Activated naive CD4-positive, alpha-beta T cell treated with anti-CD3 and anti-CD28 coated beads for 36 hours (primary cell): ENCODE measurements at places on chromosomes 1 and 21. TPM values are rescaled to one million over a fixed set of nuclear protein-coding genes. Genes with fewer than 3 reads are reported as not detected.

DNA sequence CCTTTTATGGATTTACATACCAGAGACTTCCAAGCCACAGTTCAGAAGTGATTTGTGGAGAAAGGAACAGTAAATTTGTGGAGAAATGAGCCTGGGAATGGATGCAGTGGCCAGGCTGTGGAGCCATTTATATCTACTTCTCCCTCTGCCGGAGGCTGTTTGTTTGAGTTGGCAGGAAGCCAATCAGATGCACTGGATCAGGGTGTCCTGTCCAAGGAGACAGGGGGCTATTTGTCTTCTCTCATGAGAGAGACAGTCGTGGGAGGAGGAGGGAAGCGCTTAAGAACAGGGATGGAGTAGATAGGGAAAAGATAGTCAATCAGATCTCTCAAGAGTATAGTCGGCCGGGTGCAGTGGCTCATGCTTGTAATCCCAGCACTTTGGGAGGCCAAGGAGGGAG lies 2.8 kb upstream of the HAPLN2 start:
- H3K4me1 ChIP-seq: no peaks in the 10 kb centered on the region
- no peaks in the 10 kb centered on the region for H3K36me3 ChIP-seq
- no peak overlapping the region for H3K27ac ChIP-seq
- peaks cover 30% of the 10 kb centered on the region for H3K27me3 ChIP-seq
- no peak overlapping the region for H3K4me3 ChIP-seq

- peak within 1 kb of the TSS; percentile 88 for H3K4me3 ChIP-seq
- H3K4me1 ChIP-seq: peaks cover 87% of the 10 kb centered on the region
- peaks cover 64% of the 10 kb centered on the region for H3K36me3 ChIP-seq
- peak within 1 kb of the TSS; percentile 94 for H3K27ac ChIP-seq
These were observed at the start of gene SLAMF7 for GRCh38 chr1:160739098-160739511. SLAMF7 (plus strand) TSS chr1:160739247; CDS start chr1:160739302, 55 bp downstream.

- H3K27me3 ChIP-seq: peaks cover 5% of the 10 kb centered on the region
- H3K4me3 ChIP-seq: no peak overlapping the region
- no peak overlapping the region for H3K27ac ChIP-seq
- peaks cover 4% of the 10 kb centered on the region for H3K36me3 ChIP-seq
These were observed 3.6 kb downstream of the TENT5C start for GRCh38 chr1:117609471-117609911.

DNA sequence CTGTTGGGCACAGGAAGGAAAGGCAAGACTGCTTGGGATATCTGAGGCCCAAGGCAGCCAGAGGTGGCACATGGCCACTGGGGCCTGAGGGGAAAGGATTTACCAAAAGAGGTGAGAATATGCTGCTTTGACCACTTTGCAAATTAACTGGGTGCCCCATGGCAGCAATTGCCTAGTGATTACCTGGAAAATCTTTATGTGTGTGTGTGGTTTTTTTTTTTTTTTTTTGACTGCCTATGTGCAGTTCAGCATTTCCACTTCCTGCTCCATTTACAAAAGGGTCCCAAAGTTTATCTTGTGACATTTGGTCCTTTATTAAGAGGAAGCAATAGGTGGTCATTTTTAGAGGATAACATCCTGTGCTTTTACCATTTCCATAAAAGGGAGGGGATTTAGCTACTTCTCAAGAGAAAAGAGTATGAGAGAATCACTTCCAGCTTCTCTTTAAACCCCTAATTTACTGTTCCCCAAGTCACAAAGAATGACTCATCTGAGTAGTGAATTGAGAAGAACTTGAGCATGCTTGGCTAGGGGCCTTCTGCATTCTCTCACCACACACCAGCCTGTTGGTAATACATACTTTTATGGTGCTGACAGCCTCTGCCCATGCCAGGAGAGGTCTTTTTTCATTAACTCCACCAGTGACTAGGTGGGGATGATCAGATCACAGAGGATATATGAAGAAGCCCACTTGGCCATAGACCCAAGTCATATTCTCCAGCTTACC lies 52.1 kb downstream of the SYDE2 start:
- H3K4me3 ChIP-seq: no peak overlapping the region
- H3K36me3 ChIP-seq: peaks cover 1% of the 10 kb centered on the region
- H3K27ac ChIP-seq: no peak overlapping the region
- H3K27me3 ChIP-seq: no peaks in the 10 kb centered on the region
- DNase-seq: peak; percentile 51
- H3K4me1 ChIP-seq: peaks cover 19% of the 10 kb centered on the region

Gene CFAP74
- not detected for total RNA-seq

Gene C8B
- total RNA-seq: not detected

Gene NPPB
- not detected for total RNA-seq

DNA sequence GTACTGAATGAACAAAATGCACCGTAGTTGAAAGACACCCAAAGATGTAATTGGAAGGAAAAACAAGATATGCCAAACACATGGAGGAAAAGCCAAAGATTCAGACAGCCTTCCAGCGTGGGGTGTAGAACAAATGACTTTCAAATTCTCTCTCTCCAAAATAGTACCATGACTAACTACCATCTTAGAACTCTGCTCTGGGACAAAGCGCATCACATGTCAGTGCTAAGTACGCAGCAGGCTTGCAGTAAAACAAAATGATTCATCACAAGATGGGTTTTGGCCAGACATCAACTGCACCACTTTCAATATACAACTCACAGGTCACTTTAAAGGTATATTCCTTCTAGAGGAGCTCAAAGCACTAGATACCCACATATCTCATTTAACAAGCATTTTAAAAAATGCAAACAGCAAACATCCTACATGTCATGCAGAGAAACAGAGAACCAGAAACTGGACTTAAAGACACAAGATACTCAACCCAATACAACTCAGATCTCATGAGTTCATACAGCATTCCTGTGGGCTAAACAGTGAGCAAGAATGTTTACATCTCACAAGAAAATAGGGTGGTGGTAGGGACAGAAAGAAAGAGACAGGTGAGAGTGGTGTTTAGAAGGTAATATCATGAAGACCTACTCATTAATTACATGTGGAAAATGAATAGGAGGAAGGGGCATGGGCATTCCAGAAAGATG lies 75.7 kb downstream of the BCAR3 start:
- H3K4me3 ChIP-seq: no peak overlapping the region
- H3K27ac ChIP-seq: no peak overlapping the region
- H3K36me3 ChIP-seq: no peaks in the 10 kb centered on the region
- H3K4me1 ChIP-seq: peaks cover 25% of the 10 kb centered on the region

DNA sequence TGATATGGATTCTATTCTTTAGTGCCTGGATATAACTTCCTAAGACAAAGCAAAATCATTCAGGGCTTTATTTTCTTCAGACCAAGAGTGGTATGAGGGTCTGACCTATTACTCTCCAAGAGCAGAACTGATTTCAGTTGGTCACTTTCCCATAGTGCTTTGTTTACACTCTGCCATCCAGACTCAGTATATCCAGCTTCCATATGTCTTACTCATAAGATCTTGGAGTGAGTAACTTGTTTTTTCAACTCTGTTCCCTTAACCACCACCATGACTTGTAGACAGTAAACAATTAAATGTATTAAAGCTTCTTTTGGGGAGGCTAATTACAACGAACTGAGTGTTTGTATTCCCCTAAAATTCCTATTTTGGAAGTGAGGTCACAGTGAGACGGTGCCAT lies 83.4 kb downstream of the USP24 start:
- peaks cover 44% of the 10 kb centered on the region for H3K36me3 ChIP-seq
- H3K27ac ChIP-seq: no peak overlapping the region
- peaks cover 23% of the 10 kb centered on the region for H3K4me1 ChIP-seq
- no peaks in the 10 kb centered on the region for H3K27me3 ChIP-seq

Gene C1QTNF12
- total RNA-seq: 6.0 TPM

Gene OR2M3
- total RNA-seq: not detected

- H3K27me3 ChIP-seq: no peaks in the 10 kb centered on the region
- no peaks in the 10 kb centered on the region for H3K36me3 ChIP-seq
- no peak overlapping the region for H3K4me3 ChIP-seq
These were observed 82.9 kb downstream of the CENPF start for GRCh38 chr1:214685906-214686305.

DNA sequence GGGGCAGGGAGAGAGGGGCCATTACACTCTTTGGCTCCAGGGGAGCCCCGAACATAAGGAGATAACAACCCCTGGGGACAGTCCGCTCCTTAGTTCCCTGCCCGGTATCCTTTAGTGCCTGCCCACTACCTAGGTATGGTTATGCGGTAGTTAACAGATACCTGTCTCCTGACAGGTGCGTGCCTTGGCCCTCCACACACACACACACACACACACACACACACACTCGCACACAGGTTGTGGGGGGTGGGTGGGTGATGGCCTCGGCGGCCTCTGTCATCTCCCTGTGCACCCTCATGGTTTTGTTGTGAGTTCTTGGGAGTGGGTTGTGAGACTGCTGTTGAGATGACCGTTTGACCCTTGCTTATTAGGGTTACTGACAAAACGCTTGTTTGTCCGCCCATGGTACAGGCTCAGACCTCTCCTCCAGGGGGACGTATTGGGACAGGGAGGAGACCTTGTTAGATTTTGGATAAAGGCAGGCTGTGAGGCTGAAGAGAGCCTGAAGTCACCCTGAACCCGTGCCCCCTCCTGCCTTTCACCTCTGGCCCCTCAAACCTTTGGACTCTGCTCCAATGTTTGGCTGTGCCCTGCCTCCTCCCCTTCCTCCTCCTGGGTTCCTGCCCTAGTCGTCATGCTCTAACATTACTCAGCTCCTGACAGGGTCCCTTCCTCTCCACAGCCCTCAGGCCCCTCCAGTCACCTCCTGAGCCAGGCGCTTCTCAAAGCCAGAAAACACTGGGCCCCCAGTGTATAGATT lies 979 bp downstream of the RASSF5 start:
- peaks cover 43% of the 10 kb centered on the region for H3K4me1 ChIP-seq
- peak overlapping the region; percentile 69 for H3K4me3 ChIP-seq
- DNase-seq: no peak
- no peak overlapping the region for H3K27ac ChIP-seq

DNA sequence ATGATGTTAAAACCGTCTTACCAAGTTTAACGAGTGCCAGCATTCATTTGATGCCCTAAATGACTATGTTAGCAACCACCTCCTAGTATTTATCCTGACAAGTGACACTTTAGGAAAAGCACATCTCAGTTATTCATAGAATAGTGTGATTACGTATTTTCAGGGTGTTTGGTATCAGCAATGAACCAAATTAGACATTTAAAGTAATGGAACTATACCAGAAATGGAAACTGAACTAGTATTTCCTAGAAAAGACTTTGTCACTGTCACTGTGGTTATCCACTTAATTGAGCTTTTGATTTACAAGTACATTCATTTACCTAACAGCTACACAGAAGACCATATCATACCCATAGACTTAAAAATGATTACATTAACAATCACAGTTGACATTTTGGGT lies 3.6 kb upstream of the IL12RB2 start:
- peaks cover 23% of the 10 kb centered on the region for H3K4me1 ChIP-seq
- H3K27me3 ChIP-seq: no peaks in the 10 kb centered on the region
- H3K27ac ChIP-seq: peak overlapping the region; percentile 86
- H3K4me3 ChIP-seq: no peak overlapping the region
- H3K36me3 ChIP-seq: peaks cover 11% of the 10 kb centered on the region

GRCh38 chr1:150155413-150156071 lies 5.8 kb downstream of the PLEKHO1 start:
- H3K4me3 ChIP-seq: no peak overlapping the region
- peaks cover 48% of the 10 kb centered on the region for H3K4me1 ChIP-seq
- peaks cover 8% of the 10 kb centered on the region for H3K36me3 ChIP-seq
- H3K27me3 ChIP-seq: no peaks in the 10 kb centered on the region
- DNase-seq: no peak

DNA sequence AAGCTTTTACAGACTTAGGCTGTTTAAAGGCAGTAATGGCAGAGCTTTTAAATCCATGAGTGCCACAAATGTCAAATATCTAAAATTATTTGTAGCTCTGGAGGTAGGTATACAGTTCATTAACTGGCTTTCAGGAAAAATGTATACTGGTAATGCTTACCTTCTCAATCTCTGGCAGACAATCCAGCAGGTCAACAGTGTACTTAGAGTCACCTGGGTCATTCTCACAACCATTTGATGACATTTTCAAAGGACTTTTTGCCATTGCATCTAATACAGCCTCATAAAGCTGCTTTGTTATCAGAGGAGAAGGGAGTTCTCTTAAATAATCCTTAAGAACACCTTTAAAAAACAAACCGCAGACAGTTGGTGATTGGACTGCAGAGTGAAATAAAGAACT lies 31.9 kb downstream of the SYDE2 start:
- no peak overlapping the region for H3K4me3 ChIP-seq
- peaks cover 7% of the 10 kb centered on the region for H3K36me3 ChIP-seq
- no peaks in the 10 kb centered on the region for H3K27me3 ChIP-seq
- no peak for DNase-seq
- peaks cover 14% of the 10 kb centered on the region for H3K4me1 ChIP-seq

DNA sequence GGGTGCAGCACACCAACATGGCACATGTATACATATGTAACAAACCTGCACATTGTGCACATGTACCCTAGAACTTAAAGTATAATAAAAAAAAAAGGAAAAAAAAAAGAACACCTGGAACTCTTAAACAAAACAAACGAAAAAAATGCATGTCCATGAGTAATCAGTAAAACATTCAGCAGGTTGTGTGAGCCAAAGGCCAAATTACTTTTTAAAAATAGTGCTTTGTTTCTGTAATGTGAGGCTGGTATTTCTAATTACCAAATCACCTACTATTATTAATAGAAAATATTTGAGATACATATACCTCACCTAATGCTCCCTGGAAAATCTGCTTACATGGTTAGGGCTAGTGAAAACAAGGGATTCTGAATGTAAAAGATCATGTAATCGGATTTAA lies 294.4 kb upstream of the NR5A2 start:
- H3K27ac ChIP-seq: no peak overlapping the region
- H3K4me3 ChIP-seq: no peak overlapping the region
- H3K27me3 ChIP-seq: peaks cover 7% of the 10 kb centered on the region

DNA sequence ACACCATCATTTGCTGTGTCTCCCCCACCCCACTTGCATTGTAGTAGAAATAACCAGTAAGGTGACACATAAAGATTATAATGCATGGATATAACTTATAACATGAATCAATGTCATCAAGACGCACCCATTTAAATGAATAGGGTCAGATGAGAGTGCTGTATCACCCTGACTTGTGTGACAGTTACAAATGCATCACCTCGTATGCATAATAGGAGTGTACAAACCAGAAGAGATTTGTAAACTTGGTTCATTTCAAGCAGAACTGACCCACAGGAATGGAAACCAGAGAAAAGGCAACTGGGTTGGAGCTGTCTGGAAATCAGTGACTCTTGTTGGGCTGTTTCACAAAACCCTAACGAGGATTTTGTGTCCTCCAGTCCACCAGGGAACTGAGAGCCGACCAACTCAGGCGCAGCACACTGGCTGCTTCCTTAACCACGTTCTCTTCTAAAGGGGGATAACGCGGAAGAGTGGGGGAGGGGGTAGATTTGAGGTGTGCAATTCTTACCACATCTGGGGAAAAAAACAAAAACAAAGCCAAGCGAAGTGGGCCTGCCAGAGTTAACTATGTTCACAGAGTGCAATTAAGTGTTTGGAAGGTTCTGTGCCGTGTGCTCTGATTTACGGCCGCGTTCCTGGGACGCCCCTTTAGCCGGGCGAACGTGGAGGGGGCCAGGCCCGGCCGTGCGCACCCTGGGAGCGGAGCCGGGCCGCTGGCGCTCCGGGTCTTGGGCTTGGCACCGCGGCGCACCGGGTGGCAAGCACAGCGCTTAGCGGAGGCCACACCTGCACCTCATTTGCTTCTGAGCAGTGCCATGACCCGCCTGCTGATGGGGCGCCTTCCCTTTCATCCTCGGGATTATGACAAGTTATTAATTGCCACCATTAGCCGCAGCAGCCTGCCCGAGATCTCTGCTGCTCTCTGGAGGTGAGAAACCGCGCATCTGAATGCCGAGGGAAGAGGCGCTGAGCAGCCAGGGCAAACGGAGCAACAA lies 248.8 kb upstream of the FOXD3 start:
- DNase-seq: no peak
- no peak overlapping the region for H3K4me3 ChIP-seq
- peaks cover 32% of the 10 kb centered on the region for H3K27me3 ChIP-seq
- no peaks in the 10 kb centered on the region for H3K4me1 ChIP-seq

GRCh38 chr1:26239936-26240335 lies 5.9 kb downstream of the CEP85 start:
- H3K4me1 ChIP-seq: peaks cover 31% of the 10 kb centered on the region
- DNase-seq: no peak
- H3K27me3 ChIP-seq: no peaks in the 10 kb centered on the region
- no peak overlapping the region for H3K4me3 ChIP-seq
- peaks cover 33% of the 10 kb centered on the region for H3K36me3 ChIP-seq
- H3K27ac ChIP-seq: no peak overlapping the region
